ENCODE measurements at places on chromosomes 3 and 15.
A peak's percentile ranks its signal among the peaks of the same experiment; 100 is the strongest.

DNA sequence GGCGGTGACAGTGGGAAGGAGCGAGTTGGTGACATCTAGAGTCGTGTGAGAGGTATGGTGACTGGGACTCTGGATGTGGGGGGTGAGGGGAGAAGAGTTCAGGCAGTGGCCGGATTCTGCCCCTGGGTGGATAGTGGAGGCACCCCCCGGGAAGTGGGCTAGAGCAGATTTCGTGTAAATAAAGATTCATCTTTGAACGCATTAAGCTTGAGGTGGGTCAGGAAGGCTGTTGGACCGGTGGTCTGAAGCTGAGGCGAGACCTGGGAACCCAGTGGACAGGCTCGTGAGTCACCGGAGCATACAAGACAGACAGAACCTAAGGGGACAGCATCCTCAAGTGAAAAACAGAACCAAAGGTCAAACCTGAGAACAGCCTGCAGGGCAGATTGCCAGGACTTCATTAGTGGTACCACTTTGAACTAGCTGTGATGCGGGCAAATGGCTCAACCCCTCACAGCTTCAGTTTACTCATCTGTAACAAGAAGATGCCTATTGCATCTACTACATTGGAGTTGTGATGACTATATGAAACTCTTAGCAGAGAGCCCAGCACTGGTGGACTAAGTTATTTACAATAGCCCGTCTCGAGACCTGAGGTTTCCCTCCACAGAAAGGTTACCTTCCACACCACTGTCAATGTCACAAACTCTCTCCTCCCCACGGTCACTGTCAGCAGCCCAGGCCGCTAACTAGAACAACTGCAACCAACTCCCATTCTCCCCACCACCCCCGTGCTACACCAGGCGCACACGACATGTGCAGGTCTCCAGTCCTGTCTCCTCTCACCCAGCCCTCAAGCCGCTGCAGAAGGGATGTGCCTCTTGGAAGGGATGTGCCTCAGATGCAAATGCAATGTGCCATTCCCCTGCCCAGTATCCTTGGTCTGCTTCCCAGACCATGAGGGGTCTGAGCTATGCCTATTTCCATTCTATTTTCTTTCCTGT, 901 bp upstream of the CLN6 start:
- DNase-seq, result no peak

GRCh38 chr15:68401496-68402431, 30.2 kb downstream of the ITGA11 start:
- DNase-seq, result no peak

GRCh38 chr3:195102609-195103467, 168.1 kb downstream of the XXYLT1 start:
- peak; percentile 91 for DNase-seq

DNA sequence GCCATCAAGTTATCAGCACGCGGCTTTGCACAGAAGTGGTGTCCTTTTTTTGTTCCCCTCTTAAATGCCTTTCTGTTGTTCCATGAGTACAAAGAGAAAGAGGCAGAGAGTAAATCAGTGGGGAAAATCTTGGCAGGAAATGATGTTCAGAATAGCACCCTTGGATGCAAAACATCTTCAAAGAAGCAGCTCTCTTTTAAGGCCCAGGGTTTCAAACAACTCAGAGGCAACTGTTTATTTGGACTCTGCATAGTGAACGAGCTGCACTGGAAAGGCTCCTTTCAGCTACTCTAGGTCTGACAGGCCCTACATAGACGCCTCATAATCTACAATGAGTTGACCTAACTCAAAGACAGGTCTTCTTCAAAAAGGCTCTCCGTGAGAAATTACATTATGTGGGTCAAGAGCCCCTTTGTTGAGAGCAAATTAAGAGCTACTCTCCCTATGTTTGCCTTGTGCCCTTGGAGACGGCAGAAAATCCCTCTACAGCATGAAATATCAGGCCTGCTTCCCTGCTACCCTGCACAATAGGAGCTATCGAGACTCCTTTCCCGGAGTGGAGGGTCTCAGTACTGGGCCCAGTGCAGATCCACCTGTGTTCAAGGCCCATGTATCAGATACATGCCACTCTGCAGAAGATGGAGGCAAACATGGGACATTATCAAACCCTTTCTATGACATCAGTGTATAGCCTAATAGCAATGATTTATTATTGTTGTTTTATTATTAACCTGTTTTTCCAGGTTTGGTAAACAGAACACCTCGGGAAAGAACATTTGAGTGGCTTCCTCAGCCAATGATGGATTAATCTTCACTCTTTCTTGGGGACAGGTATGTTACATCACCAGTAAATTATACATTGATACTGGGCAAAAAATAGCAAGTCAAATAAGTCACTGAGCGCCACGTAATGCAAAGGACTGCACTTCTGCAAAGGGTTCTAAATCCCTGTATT, 53.1 kb downstream of the HEG1 start:
- DNase-seq, result no peak

- no peak for DNase-seq
Measured at GRCh38 chr3:168457954-168458539, 362.3 kb upstream of the GOLIM4 start.

DNA sequence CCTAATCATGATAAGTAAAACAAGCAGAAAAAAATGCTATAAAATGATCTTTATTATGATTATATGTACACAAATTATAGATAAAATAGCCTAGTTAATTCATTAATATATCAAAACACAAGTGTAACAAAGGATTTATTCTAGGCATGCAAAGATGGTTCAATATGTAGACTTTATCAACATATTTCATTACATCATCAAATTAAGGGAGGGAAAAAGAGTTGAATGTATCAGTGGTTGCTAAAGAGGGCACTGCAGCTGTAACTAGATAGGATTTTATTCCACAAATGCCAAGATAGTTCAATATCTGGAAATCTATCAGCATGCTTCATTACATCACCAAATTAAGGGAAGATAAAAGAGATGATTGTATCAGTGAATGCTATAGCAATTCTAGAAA, 248.3 kb downstream of the LPP start:
- DNase-seq, result no peak

DNA sequence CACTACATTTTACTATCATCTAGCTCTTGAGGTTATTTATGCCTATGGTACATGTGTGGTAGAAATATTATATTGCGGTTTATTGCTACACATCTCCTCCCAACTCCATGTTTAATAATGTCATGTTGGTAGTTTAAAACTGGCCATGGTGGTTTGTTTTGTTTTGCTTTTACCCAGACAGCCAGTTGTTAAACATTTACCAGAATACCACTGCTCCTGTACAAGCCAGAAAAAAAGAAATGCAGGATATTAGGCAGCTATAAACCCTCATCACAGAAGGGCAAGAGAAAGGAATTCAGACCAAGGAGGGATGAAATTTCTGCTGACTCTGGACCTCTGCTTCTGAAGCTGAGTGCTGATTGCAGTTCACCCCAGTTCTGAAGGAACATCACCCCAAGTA, 451.8 kb upstream of the IL12A start:
- no peak for DNase-seq

- DNase-seq, result peak; percentile 54
Measured at GRCh38 chr3:124559846-124560574, 170.2 kb upstream of the UMPS start.

GRCh38 chr3:27147215-27147614, 222.0 kb downstream of the NEK10 start:
- no peak for DNase-seq

- DNase-seq, result no peak
Measured at GRCh38 chr3:159950156-159950898, 38.3 kb upstream of the IL12A start.

DNA sequence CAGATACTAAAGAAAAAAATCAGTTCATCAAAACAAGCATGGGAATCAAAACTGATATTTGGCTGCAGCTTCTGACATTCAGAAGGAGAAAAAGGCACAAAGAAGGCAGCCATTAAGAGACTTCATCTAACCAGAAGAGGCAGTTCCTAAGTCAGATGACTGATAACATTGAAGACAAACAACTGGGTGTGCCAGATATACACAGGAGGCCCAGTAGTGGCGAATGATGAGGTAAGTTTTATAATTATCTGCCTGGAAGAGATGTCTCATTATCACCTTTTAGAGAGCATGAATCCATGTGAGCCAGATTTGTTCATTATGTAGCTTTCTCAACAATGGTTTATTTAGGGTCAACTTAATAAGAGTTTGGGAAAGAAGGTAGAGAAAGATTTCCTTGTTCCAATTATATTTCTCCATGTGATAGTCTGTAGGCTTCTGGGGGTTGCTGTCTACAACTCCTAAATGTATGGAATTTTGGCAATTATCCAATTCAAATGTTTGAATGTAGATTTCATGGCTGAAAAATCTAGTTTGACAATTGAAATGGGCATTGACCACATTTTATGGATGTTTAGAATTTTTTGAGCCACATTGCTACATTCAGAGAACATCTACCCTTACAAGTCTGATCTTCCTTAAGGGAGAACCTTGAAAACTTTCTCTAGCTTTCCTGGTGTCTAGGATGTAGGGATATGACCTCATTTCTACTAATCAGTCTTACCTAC, 50.4 kb upstream of the RASGRF1 start:
- DNase-seq, result no peak

DNA sequence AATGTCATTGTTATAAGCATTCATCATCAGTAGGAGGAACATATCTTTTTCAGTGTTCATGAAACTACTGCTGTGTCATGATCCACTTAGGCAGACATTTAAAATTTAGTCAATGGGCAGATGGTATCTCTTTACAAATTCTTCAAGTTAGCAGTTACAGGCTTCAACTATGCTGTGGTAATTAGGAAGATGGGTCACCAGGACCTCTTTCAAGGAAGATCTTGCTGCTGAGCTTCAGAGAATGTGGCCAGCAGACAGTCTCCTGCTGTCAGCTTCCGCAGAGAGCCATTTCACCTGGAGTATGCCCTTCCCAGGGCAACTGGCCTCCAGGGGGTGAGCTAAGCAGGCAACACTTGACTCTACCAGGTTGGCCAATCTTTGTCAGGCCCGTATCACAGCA, 19.4 kb downstream of the IFT57 start:
- DNase-seq, result no peak

GRCh38 chr3:190197346-190197763, 76.7 kb upstream of the P3H2 start:
- DNase-seq, result no peak

DNA sequence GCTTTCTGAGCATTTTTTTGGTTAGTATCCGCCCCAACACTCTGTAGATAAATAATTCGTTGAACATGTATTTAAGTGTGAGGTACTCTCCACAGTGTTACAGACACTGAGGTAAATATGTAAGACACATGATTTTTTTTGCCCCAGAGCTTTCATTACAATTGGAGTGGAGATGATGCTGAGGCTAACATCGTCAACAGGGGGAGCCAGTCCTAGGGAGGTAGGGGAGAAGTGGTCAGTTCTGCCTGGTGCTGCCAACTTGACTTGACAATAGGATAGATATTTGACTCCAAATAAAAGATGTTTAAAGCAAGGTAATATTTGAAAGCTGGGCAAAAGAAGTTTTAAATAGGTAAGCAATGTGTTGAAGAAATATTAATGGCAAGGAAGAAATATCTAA, 295.7 kb downstream of the UNC13C start:
- no peak for DNase-seq

DNA sequence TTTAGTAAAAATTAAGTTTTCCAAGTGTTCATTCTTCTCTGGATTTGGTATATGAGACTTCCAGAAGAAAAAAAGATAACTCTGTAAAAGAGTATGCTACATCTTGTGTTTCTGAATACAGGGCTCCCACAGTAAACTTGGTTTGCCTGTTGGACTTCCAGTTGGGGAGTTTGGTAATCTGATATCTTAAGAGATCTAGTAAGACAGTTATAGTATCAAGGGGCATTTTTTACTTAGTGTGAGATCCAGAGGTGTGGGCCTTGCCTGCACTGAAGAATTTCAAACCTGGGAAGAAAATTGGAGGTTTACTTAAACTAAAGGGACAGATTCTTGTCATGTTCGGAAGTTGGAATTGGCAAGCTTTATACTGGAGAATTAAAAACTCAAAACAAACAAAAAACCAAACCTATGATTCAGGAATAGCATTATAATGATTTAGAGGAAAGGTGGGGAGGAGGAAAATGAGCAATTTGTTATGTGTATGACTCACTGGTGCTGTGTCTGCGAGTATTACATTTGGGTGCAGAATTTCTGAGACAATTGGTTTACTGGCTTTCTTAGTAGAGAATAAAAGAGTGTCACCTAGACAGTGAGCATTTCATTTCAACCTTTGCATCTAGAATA, 58.9 kb upstream of the ULK4 start:
- no peak for DNase-seq

DNA sequence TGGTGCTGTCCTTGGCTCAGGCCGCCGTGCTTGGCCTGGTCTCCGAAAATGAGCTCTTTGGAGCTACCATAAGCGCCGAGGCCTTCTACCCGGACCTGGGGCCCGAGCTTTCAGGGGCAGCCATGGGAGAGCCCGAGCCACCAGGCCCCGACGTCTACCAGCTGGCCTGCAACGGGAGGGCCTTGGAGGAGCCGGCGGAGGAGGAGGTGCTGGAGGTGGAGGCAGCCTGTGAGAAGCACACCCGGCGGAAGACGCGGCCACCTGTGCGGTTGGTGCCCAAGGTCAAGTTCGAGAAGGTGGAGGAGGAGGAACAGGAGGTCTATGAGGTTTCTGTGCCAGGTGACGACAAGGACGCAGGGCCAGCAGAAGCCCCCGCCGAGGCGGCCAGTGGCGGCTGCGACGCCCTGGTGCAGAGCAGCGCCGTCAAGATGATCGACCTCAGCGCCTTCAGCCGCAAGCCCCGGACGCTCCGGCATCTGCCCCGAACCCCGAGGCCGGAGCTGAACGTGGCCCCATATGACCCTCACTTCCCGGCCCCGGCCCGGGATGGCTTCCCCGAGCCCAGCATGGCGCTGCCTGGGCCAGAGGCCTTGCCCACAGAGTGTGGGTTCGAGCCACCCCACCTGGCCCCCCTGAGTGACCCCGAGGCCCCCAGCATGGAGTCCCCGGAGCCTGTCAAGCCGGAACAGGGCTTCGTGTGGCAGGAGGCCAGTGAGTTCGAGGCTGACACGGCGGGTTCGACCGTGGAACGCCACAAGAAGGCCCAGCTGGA, 34.9 kb downstream of the IDH2 start:
- no peak for DNase-seq

DNA sequence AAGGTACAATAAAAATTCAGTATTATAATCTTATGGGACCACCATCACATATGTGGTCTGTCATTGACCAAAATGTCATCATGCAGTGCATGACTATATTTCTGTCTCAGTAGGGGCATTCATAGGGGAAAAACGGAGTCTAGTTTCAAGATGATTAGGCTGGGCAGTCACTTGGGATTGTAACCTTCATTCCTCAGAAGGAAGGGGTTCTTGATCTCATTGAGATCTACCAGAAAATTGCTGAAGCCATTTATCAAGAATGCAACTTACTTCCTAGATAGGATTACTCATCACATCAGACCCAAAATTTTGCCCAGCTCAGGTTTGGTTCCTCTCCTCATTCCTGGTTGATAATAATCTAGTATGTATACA, 37.3 kb downstream of the BTD start:
- no peak for DNase-seq

DNA sequence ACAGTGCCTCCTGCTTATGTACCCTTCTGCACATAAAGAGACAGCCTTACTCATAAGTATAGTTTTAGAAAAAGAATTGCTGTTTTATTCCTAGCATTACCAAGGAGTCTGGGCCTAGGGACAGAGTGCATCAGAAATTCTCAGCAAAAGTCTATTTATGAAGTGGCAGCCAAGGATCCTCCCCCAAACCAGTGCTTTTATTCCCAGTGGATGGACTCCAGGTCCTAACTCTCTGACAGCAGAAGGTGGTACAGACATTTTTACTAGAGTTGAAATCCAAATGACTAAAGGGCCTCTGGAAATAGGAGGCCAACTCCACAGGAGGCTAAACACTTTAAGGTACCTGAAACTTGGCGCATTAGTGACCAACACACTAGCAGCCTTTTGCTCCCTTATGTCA, 407.2 kb upstream of the TPRG1 start:
- no peak for DNase-seq

- peak; percentile 60 for DNase-seq
Measured at GRCh38 chr3:24678421-24678865, 183.8 kb upstream of the THRB start.

Data from GM04504 (cell line).